ENCODE measurements at places on chromosomes 6 and 20.

DNA sequence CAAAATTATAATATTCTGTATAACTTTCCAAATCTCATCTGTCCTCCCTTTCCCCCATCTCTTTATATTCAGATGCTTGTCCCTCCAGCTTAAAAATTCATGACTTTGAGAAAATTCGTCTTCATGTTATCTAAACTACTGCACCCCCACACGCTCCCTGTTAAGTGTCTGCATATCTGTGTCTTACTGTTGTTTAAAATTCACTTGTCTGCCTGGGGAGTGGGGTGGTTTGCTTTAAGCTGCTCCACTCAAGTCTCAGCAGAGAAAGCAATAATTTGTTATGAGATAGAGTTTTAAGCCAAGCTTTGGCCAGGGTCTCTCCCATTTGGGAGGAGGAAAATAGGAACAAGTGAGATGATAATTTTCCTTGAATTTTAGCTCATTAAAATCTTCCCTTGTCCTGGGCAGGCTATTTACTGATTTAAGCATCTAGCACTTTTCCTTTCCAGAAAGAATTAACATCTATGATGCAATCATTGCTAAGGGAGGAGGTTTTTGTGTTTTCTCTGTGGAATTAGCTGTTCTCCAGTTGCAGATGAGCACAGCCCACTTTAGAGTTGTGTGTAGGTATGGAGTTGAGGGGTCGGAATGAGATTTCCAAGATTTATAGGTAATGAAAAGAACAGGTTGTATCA, 36.8 kb downstream of the MTHFD1L start:
- DNase-seq = no peak

- DNase-seq = no peak
Observed at GRCh38 chr6:134549854-134550253, 231.9 kb upstream of the SGK1 start.

GRCh38 chr20:9294041-9294440, 220.3 kb upstream of the LAMP5 start:
- peak; percentile 66 for DNase-seq

DNA sequence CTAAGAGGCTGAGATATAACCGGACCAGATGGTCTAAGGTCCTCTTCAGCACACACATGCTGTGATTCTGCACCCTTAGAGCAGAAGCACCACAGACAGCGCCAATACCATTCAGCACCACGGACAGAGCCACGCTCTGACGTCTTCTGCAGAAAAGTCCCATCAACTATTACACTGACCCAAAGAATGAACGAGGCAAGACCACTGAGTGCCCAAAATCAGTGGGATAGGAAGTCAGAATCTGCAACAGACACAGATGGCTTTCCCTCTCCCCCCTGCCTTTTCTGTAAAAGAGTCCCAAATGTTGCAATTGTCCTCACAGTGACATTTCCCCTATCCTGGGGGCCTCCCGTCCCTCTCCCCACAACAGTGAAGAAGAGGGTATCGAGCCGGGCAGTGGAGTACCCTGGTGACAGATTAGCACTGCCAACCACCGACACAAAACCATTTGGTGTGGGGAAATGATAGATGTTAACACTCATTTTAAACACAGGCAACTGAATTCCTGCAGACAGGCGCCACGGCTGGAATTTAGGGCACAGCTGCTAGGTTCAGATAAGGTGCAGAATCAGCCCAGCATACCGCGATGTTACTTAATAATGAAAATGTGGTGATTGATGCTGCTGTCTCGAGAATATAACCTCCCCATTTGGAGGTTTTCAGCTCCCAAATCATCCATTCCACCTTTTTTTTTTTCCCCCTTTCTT, 66.6 kb upstream of the CTNNBL1 start:
- peak; percentile 34 for DNase-seq

DNA sequence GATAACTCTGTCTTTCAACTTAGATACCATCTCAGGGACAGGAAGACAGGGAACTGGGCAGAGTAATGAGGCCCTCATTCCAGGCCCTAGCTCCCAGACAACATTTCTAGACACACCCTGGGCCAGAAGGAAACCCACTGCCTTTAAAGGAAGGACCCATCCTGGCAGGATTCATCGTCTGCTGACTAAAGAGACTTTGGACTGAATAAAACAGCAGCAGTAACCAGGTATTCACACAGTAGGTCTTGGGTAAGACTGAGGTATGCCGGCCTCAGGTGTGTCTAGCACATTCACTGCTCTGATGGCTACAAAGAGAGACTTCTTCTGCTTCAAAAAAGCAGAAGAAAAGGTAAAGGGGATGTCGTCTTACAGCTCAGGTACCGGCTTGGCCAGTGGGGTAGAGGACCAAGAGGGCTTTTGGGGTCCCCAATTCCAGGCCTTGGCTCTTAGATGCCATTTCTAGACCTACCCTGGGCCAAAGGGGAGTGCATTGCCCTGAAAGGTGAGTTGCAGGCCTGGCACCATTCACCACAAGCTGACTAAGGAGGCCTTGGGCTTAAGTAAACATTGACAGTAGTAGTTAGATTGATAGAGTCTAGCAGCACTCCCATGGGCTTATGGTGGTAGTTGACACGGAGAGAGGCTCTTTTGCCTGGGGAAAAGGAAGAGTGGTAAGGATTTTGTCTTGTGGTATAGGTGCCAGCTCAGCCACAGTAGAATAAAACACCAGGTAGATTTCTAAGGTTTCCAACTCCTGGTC, 13.4 kb downstream of the SNX14 start:
- DNase-seq = peak; percentile 61

DNA sequence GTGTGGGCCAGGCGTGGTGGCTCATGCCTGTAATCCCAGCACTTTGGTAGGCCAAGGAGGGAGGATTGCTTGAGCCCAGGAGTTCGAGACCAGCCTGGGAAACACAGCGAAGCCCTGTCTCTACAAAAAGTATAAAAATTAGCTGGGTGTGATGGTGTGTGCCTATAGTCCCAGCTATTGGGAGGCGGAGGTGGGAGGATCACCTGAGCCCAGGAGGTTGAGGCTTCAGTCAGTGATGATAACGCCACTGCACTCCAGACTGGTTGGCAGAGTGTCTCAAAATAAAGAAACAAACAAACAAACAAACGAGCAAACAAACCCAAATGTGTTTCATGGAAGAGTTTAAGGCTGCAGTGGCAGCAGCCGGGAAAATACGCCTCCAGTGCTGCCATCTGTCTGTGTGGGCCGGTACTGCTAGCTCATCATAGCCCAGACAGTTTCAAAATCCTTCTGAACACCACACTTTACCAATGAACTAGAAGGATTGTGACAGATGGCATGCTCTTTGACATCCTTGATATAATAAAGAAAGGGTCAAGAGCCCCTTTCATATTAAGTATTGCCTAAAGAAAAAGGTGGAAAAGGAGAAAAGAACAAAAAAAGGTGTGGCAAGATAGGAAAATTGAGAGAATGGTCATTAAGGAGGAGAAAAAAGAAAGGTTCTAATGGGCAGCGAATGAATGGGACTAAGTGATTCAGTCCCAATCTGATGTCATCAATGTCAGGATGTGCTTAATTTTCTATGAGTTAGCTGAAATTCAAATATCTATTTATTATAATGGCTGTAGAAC, 298.6 kb downstream of the SYNE1 start:
- peak; percentile 25 for DNase-seq

DNA sequence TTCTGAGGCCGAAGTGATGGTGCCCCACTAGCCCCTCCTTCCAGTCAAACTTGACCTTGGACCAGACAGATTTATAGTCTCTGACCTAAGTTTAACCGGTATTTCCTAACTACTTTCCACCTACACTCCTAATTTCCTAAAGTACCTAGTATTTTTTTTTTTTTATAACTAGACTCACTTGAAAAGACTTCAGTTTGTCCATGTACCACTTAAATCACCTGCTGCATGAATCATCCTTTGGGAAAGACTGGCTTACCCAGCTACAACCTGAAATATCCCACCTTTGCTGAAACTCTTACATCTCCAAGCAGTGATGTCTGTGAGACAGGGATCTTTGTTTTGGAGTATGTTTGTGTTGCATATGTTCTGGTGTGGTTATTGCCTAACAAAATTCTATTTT, 71.1 kb downstream of the ZDHHC14 start:
- DNase-seq = peak; percentile 56

- DNase-seq = no peak
Observed at GRCh38 chr20:43915211-43916072, 790 bp downstream of the TOX2 start.

DNA sequence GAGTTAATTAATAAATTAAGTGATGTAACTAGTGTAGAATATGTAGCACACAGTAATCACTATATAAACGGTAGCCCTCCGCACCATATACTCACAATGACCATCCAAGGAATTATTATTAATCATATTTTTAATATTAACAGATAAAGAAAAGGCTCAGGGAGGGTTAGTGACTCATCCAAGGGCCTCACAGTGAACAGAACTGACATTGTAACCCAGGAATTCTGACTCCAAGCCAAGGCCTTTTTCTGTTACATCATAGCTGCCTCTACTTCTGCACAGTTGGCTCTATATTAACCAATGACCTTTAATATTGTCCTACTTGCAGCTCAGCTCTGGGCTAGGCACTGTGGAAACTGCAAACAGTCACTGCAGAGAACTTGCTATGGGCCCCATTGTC, 117.5 kb upstream of the SIRPG start:
- peak; percentile 70 for DNase-seq

DNA sequence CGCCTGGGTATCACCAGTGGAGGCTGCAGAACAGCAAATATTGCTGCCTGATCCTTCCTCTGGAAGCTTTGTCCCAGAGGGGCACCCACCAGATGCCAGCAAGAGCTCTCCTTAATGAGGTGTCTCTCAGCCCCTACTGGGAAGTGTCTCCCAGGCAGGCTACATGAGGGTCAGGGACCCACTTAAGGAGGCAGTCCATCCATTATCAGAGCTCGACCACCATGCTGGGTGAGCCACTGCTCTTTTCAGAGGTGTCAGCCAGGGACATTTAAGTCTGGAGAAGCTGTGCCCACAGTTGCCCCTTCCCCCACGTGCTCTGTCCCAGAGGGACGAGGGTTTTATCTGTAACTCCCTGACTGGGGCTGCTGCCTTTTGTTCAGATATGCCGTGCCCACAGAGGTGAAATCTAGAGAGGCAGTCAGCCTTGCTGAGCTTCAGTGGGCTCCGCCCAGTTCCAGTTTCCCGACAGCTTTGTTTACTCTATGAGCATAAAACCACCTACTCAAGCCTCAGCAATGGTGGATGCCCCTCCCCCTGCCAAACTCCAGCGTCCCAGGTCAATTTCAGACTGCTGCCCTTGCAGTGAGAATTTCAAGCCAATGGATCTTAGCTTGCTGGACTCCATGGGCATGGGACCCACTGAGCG, 25.9 kb upstream of the AIG1 start:
- no peak for DNase-seq

GRCh38 chr6:131281471-131282270, 146.4 kb downstream of the AKAP7 start:
- DNase-seq = no peak

- peak; percentile 64 for DNase-seq
Observed at GRCh38 chr6:167824591-167825331, 1.9 kb upstream of the AFDN start.

DNA sequence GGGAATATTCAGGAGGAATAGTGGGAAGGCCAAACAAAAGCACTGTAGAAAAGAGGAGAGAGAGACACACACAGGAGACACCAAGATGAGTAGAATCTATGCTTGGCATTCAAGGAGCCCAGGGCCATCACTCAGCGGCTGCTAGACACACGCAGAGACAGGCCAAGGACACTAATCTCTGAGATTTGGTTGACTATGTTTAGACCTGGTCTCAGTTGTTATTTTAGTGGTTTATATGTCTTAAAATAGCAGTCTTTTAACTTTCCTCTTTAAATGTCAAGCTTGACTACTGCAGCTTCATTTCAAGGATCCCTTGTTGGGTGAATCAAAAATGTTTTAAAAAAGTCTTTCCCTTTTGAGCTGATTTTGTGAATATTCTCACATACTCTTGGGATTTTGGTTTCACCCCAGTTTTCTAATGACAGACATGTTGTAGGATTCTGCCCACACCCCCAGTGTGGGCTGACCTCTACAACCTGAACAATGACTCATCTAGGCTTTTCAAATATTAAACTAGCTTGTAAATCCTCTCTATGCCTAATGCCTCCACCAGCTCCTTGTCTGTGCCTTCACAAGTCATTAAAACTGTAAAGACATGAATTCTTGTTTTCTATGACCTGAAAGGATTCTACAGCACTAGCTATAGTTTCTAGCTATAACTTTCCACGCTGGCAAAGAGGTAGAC, 142.7 kb upstream of the EXOC2 start:
- DNase-seq = peak; percentile 71

DNA sequence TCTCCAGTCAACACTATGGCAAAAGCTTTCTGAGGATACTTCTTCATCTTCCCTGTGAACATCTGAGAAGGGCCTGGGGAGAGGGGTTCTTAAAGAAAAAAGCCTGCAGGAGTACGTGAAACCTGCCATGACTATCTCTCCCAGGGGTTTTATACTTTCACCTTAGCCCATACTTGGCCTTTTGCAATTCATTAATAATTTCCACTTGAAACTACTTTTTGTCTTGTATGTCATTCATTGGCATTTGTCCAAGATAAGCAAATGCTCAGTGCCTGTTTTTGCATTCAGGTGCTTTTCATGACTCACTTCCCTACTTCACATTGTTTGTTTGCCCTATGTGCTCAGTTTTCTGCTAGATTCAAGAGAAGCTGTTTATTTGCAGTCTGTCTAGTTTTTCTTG, 580.3 kb upstream of the GJE1 start:
- peak; percentile 97 for DNase-seq

DNA sequence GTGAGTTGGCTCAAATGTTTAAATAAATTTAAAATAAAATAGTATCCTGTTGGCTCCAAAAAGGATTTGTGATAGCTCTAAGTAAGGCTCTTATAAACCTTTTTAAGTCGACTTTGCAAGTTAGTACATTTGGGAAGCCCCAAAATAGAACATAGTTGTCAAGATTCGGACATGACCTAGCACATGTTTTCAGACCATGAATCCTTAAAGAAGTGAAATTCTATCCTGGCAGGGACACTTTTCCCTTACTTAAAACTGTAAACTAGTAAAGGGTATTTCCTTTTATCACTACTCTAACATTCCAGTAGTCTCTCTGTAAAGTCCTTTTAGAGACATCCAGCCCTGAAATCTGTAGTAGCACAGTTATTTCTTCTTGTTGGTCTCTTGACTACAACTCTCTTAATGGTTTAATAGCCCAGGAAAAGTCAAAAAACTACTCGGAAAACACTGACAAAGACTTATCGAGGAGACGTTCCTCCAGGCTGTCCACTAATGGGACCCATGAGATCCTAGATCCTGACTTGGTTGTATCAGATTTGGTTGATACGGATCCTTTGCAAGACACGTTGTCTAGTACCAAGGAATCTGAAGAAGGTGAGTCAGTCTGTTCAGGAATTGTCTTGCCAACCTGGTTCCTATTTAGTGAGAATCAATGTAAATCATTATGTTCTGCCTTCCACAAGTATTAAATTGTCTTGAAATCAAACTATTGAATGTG, 83.6 kb downstream of the SCAND1 start:
- no peak for DNase-seq

GRCh38 chr6:90538278-90539046, 48.4 kb downstream of the MAP3K7 start:
- DNase-seq = no peak
